Smooth muscle cell of the umbilical artery (primary cell): ENCODE measurements at places on chromosomes 7 and 10. TPM values are rescaled to one million over a fixed set of nuclear protein-coding genes. Genes with fewer than 3 reads are reported as not detected.

KCND2 gene
- 0.18 and 0.89 TPM in 2 replicates for total RNA-seq

PHYHIPL gene
- not detected in 2 replicates for total RNA-seq

GJD4 gene
- total RNA-seq, result not detected in 2 replicates

GIMAP4 gene
- total RNA-seq, result 0.23 and 0.59 TPM in 2 replicates
